NCI-H1436 (cell line): ENCODE measurements at places on chromosomes 4 and X.

DNA sequence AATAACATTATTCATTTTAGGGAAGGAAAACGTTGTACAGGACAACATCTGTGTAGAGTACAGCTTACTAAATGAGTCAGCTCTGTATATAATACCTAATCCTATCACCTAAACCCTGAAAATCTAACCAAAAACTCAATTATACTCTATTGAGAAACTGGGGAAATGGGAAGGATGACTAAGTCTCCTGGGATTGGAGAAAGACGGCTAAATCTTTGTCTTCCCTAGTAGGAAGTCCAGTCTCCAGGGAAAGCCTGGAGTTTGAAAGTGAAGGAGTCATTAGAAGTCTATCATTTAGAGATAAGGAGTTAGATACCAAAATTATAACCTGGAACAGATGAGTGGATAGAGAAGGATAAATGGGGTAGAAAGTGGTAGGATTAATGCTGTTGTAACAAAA lies 286.5 kb downstream of the STK32B start:
- no peak for DNase-seq

- no peak for DNase-seq
Measured at GRCh38 chr4:177673985-177674489, 231.8 kb upstream of the AGA start.

GRCh38 chrX:153651540-153652079 lies 4.6 kb downstream of the DUSP9 start:
- no peak for DNase-seq

- no peak for DNase-seq
Measured at GRCh38 chr4:52979821-52980590, 117.9 kb downstream of the RASL11B start.

GRCh38 chrX:97074400-97074799 lies 190.7 kb downstream of the RPA4 start:
- DNase-seq: no peak

GRCh38 chr4:77352192-77352591 lies 195.2 kb downstream of the CCNG2 start:
- DNase-seq: no peak

GRCh38 chrX:9609499-9609898 lies 144.6 kb downstream of the TBL1X start:
- no peak for DNase-seq

DNA sequence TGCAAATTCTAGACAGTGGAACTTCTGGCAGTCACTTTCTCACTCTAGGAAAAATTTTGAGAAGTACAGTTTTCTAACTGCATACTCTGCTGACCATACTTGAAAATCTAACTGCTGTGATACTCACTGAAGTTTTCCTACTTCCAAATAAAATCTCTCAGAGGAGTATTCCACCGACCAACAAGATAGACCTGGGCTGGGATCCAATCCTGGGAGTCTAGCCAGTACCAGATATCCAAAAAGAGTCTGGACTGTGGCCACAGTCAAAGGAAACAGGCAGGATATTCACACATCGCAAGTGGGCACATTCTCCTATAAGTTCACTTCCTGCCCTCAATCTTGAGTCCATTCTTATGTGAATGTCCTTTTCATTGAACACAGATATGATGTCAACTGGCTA lies 1138.7 kb upstream of the PCDH7 start:
- no peak for DNase-seq
